Omental fat pad (tissue), 4 donors: ENCODE measurements at places on chromosomes 6 and 20. TPM values are rescaled to one million over a fixed set of nuclear protein-coding genes. Genes with fewer than 3 reads are reported as not detected.

GRCh38 chr6:132511210-132511830 is 1.6 kb downstream of the STX7 start:
- no peak for DNase-seq

DNA sequence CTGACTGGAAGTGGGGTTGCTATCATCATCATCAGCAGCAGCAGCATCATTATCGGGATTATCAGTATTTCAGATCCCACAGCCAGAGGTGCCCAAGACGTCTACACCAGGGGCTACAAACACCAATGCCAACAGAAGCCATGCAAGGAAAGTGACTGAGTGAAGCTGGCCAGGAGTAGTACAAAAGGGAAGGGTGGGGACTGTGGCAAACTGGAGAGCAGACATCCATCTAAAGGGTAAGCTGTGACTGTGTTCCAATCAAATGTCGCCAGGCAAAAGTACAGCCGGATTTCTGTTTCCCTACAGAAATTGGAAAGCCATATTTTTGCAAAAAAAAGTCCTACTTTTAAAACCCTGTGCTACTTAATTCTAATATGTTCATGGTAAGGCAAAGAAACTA is 50.0 kb downstream of the PREX1 start:
- DNase-seq = no peak

GRCh38 chr6:73648166-73648565 is 5.6 kb downstream of the SLC17A5 start:
- no peak for DNase-seq

DNA sequence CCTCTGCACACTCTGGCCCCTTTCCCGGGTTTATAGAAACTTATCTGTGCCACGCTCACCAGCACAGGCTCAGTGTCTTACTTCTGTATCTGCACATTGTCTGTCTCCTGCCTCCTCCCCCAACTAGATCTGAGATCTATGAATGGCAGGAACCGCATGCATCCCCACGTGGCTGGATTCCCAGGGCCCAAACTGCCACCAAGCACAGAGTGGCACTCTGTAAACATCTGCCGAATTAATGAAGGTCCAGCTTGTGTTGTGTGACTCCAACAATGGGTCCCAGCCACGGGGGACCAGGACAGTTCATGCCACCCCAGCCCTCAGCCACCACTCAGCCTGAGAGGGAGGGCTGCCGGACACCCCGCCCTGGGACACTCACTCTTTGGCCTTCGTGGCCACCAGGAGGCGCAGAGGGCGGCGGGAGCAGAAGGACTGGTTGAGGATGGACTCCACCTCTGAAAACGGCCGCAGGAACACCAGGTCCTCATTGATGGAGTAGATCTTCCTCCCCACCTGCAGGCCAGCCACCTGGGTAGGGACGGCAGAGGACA is 171.1 kb downstream of the PREX1 start:
- DNase-seq = no peak

DNA sequence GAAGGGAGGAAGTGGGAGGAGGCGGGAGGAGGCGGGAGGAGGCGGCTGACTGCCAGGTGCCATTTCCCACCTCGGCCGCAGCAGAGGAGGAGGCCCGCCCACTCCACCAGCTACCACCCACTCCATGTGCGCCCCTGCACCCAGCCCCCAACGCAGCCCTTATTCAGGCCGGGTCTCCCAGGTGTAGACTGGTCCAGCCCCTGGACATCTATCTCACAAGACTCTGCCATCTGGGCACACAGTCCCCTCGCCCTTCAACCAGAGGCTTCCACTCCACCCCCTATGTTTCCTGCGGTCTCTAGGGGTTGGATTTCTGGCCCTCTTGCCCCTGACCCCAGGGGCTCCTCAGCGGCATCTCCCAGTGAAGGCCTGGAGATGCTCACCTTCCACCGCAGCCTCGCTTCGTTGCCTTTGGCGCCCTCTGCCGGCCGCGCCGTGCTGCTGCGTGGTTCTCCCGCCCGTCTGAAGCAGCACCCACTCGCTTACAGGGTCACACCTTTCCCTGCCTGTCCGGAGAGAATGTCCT is 32.6 kb upstream of the FAM83D start:
- peak; percentile 69 for DNase-seq

DNA sequence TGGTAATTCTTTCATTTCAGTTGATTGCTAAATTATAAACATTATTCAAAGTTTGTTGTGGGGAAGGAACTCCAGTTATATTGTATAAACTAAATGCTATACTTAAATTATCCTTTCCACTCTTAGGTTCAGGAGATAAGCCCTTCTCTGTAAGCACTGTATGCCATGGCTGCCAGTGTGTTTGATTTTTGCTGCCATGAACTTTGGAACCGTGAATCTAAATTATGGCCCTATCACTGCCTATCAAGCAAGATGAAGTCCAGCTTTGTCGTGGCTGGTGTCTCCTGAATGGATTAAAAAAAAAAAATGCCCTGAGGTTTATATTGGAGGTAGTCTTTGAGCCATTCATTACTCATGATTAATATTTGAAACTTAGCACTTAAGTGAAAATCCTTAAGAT is 44.7 kb downstream of the CDC5L start:
- no peak for DNase-seq

C20orf141 gene
- 1.2 TPM for total RNA-seq
